ENCODE measurements at places on chromosomes 4 and X.

GRCh38 chr4:39770969-39771724, 73.2 kb downstream of the UBE2K start:
- DNase-seq: no peak

DNA sequence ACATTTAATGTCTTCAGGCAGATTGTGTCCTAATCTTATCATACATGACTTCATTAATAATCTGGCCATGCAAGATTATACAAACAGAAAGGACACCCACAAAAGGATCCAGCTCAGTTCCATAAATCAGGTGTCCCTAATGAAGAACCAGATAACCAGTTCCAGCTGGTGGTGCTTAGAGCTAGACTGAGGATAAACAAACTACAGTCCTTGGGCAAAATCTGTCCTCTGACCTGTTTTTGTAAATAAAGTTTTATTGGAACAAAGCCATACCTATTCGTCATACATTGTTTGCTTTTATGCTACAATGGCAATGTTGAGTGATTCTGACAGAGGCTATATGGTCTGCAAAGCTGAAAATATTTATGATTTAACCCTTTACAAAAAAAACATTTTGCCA, 199.5 kb downstream of the MID1IP1 start:
- DNase-seq: no peak

DNA sequence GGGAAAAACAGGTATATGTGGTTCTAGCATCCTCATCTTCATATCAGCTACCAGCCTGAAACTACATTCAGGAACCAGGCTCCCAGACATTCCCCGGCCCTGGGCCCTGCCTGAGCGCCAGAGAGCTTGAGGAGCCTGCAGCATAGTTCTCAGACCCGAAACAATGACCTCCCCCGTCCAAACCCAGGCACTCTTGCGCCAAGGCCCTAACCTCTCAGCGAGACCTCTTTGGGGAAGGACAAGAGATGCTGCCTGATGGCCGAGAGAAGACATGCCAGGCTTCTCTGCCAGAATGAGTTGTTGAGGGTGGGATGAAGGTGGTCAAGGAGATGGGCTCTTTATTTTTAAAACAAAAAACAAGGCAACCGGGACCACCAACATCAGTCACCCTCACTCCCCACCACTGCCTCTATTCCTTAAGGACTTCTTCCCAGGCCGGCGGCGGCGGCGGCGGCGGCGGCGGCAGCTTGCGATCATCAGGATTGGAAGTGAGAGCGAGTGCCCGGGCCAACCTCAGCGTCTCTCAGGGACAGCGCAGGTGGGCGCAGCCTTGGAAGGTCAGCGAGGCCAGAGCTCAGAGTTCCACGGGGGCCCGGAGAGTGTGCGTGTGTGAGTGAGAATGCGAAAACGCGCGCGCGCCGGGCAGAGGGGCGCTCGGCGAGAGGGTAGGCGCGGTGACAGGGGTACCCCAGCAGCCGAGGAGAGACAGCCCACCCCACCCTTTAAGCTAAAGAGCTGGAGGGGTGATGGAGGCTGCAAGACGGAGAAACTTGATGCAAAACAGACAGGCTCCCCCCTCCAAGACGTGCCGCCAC, 601 bp downstream of the INPP4B start:
- no peak for DNase-seq

GRCh38 chr4:3483471-3483921, 20.4 kb downstream of the DOK7 start:
- no peak for DNase-seq

DNA sequence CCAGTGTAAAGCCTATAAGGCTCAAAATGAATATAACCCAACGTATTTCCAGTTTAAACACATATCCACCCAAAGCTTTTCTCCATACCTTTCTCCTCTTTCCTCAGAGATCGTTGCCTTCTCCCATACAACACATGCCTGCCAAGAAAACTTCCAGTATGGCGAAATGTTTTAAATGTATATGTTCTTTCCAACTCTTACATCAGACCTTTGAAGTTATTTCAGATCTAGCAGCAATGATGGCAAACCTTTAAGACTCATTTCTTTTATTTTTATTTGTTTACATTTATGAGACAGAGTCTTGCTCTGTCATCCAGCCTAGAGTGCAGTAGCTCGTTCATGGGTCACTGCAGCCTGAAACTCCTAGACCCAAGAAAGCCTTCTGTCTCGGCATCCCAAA, 265.4 kb downstream of the BMPR1B start:
- no peak for DNase-seq

- DNase-seq: no peak
These were observed 1384.8 kb downstream of the FAM133A start for GRCh38 chrX:95058815-95059214.

DNA sequence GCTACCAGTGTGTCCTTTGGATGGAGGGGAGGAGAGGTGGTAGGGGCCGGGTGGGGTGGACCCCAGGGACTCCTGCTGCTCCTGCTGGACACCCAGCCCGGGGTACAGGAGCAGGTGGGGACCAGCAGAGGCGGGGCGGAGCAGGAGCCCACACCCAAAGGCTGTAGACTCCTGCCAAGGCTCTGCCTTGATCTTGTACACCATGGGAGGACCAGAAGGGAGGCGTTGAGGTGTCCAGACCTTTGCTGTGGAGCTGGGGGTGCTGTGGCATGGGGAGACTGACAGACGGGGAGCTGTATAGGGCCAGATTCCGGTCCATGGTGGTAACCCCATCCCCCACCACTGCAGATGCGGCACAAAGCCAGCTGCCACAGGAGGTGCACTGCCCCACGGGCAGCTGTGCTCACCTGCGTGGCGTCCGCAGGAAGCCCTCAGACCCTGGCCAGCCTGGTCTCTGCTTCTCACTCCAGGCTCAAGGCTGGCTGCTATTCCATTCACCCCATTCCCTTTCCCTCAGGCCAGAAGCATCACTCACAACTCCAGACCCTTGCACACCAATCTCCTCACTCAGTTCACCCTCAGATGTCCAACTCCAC, 5.0 kb upstream of the SLC26A1 start:
- DNase-seq: no peak

DNA sequence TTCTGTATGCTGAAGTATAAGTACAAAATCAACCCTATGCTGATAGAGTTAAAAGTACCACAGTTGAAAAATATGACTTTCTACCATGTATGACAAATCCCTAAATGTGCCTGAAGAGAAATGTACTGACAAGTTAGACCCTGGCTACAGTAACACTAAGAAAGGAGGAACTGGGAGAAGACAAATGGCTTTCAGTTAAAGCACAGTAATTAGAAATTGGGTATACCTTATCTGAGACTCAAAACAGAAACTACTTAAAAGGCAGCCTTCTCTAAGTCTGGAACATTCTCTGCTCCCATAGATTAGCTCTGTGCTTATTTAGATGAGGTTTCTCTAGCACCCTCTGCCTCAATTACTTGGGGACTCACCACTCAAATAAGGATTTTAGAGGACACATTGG, 189.1 kb downstream of the GPC3 start:
- DNase-seq: no peak

GRCh38 chr4:38005637-38006036, 45.4 kb downstream of the PTTG2 start:
- DNase-seq: no peak

GRCh38 chr4:113159942-113160545, 110.6 kb downstream of the ANK2 start:
- DNase-seq: no peak

DNA sequence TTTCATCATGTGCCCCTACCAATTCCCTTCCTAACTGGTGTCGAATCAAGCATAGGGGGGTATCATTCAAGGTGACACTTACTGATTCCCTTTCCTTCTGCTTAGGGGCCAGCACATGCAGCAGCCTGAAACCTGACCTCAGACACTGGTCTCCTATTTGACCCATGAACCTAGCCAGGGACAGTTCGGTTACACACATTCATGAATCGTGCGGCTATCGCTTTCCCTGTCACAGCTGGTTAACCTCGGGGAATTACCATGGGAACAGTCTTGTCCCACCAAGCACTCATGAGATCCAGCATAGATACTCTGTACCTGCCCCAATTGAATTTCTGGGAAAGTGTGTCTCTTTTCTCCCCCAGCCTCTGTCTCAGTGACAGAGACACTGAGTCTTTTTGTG, 140.4 kb downstream of the ZNF674 start:
- no peak for DNase-seq

DNA sequence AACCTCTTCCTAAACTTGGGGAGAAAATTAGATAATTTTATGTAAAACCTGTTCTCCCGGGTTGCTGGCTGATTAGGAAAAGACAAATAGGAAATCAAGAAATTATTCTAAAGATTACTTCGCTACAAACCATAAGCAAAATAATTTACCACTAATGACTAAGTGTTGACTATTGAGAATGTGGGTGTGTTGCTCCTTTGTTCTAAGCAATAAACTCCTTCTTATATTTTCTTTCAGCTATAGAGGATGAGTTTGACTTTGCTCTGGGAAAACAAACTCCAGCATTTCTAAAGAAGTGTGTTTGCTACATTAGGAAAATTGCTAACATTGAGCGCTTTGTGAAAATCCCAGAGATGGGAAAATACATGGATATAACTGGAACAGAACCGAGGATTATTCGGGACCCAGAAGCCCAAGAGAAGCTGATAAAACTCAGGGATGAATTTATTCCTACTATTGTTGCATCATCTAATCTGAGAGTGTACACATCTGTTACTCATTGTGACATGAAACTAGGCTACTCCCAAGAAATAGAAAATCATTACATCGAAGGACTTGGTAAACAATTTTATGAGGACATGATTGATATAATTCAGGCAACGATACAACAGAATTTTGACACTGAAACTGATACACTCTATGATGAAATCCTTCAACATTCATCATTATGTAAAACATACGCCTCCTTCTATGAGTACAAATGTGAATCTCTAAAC, 194.2 kb downstream of the NWD2 start:
- no peak for DNase-seq

DNA sequence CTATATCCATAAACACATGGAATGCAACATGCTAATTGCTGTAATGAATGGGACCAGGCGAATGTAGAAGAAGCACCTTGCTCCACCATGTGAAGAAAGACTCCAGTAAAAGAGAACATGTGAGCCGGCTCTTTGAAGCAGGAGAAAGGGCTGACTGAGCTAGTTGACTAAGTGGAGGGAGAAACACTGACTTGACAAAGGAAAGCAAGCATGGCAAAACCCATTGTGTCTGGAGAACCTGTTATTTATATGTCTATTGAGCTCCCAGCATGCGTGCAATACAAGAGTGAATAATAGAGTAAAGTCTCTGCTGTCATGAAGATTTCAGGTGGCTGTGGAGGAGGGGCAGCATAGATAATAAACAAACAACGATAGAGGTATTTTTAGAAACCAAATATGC, 559.9 kb downstream of the RAB28 start:
- DNase-seq: no peak

GRCh38 chr4:38230121-38230801, 270.1 kb downstream of the PTTG2 start:
- no peak for DNase-seq

DNA sequence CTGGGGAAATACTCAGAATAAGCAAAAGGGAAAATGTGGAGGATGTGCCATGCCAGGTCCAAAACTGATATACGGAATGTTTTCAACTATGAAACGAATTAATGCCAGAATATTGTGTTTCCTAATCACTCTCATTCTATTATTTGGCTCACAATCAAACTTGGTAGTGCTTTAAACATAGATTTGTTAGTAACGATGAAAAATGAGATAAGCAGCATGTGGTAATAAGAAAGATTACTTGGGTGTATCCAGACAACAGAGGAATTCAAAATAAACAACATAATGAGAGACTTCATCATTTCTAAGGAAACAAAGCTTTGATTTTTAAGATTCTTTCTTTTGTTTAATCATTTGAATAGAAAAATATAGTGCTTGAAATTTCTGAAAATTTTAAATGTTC, 237.3 kb downstream of the TACR3 start:
- no peak for DNase-seq

- DNase-seq: no peak
These were observed 273.2 kb downstream of the IL15 start for GRCh38 chr4:141909541-141909940.

- DNase-seq: no peak
These were observed 61.5 kb upstream of the MAGEB2 start for GRCh38 chrX:30153881-30154260.

DNA sequence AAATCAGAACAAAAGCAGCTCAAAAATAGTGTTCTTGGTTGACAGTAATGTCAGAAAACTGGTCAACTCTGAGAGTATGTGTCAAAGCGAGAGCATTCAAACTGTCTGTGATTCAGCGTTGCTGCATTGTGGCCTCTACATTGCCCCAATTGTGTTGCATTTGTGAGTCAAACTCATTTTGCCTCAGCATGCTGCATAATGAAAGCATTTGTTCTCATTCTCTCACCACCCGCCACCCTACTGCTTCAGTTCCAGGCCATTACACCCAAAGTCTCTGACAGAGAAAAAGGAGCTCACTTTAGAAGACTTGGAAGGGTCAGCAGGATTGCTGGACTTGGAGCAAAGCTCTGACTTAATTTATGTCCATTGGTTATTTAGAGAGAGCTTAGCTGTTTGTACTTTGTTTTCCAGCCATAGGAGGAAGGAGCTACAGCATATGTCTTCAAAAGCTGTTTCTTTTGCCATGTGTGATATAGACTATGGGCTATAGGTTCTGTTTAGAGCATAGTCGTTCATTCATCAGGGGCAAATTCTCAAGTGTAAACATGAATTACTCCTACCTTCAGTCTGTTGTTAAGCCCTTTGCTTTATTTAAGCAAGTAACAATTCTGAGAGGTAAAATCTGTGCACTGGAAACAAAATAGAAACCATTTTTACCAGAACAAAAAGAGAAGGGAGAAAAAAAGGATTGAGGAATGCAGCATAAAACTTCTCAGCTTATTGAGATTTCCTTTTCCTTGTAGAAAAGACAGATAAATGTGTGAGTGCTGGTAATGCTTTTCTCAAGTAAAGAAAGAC, 153.4 kb upstream of the ANK2 start:
- no peak for DNase-seq

DNA sequence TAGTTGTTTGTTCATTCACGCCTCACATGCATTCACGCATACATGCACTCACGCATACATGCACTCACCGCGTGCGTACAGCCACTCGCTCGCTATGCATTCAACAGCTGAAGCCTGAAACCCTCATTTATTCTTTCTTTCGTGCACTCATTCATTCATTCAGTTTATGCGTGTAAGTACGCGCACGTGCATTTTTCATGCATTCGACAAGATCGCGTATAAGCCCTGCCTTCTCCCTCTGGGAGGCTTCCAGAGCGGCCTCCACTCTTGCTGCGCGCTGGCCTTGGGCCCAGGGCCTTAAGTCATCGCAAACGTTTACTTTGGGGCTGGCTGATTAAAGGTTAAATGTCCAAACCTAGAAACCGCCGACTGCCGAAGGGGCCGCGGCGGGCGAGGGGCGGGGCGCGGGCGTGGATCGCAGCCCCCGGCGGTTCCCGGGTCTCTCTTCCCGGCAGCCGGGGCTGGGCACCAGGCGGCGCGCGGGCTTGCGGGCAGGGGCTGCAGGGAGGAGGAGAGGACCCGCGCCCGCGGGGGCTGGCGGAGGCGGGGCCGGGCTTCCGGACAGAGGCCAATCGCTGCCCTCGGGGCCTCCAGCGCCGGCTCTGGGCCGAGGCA, at the start of gene GYG2:
GYG2 (plus strand) TSS at position 587 of the 615 bp plus-strand sequence. CDS start 1,259 bp downstream, outside the sequence.
- no peak for DNase-seq

Data from cerebellar nuclear complex (tissue), 1 donor.